ENCODE measurements at places on chromosomes 6 and 20.

GRCh38 chr20:58075586-58076345, 152.7 kb downstream of the ANKRD60 start:
- DNase-seq = no peak

- DNase-seq = no peak
Measured at GRCh38 chr20:32010101-32010500, at the start of gene CCM2L. TSS of gene CCM2L (plus strand) at chr20:32010438. CDS start at chr20:32010455, 17 bp downstream.

DNA sequence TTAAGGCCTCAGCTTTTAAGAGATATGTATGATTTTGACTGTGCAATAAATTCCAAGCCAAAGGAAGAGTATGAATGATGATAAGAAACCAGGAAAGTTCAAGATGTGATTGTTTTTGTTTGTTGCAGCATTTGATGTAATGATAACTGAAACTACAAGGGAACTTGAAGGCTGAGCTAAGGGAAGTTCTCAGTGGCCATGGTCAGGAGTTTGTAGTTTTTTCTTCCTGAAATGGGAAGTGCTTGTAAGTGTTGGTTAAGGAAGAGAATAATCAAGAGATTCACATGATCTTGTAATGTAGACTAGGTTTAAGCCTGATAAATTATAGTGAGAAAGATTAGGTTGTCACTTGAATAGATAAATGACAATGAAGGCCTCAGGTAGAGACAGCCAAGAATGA, 53.4 kb downstream of the PTCHD4 start:
- DNase-seq = no peak

- DNase-seq = no peak
Measured at GRCh38 chr20:14828459-14828858, 491.0 kb upstream of the FLRT3 start.

DNA sequence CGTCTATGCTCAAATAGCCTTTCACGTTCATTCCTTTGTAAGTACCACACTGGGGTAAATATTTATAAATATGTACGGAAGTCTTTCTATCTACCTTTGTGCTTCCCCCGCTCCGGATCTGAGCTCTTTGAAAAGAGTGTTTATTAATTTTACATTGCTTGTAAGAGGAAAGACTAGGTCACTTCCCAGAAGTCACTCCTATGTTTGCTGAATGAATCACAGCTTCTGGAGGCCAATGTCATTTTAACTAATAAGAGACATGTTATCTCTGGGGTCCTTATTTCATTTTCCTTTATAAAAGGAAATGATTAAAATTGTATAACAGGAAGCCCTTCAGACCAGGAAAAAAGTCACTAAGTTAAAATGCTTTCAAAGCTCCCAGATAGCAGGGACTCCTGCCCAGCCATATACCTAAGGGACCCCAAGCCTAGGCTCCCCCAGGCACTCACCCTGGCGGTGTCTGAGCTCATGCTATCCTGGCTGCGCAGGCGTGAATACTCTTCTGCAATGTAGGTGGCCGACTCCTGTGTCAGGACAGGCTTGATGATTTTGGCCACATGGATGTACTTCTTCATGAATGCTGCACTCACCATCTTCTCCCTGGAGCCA, 12.6 kb downstream of the MCM3 start:
- DNase-seq = no peak

- DNase-seq = peak; percentile 12
Measured at GRCh38 chr20:5996765-5997164, 46.3 kb downstream of the MCM8 start.

DNA sequence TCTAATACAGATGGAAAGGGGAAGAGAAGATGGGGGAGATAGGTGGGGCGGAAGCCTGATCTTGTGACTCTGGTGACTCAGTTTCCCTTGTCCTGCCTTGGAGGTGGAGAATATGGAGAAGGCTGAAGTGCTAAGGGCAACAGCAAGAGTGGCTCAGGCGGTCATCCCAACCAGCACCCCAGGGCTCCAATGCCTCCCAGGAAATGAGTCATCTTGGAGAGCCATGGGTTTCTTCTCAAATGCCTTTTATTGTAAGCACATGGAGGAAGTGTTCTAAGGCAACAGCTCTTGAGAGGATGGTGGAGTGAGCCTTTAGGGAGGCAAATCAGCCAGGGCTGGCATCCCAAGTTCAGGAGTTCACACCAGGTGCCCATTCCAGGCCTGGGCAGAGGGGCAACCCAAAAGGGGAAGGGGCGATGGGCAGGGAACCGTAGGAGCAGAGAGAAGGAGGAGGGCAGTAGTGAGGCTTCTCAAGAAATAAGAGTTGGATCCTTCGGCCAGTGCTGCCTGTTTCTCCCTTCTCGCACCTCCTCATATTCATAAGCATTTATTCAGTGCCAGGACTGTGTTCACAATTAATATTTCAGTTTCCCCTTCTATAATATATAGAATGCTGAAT, 13.2 kb upstream of the AHCY start:
- no peak for DNase-seq

DNA sequence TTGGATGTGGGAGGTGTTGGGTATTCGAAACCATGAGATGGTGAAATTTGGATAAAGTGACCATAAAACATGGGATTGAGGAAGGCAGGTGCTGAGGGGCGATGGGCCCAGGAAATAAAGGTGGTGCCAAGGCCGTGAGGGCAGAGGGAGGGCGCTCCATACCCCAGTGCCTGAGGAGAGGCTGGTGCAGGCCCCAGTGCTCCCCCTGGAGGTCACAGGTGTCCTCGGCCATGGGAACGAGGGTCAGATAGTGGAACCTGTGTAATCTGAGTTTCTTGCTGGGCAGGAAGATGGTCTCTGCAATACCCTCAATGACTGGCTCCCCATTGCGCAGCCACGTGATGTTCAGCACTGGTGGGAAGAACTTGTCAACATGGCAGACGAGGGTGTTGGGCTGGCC, 16.2 kb downstream of the HLA-DPB1 start:
- DNase-seq = peak; percentile 74

- DNase-seq = no peak
Measured at GRCh38 chr6:35146453-35146852, 5.3 kb upstream of the TCP11 start.

GRCh38 chr6:126905917-126906316, 212.6 kb upstream of the RSPO3 start:
- DNase-seq = no peak

DNA sequence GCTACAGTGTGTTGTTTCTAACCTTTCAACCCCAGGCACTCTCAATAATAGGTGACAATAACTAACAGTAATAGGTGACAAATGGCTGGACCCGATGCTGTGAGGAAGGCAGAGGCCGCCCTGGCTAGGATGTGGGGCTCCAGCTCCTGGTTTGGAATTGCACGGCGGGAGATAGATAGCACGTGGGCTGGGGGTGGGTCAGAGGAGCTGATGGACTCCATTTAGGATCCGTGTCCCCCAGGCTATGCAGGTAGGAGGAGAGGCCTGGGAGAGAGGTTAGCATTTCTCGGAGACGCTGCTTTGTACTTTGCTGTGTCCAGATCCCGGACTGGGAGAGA, 61.4 kb downstream of the EZR start:
- DNase-seq = no peak

- DNase-seq = no peak
Measured at GRCh38 chr6:3281631-3282475, 23.1 kb downstream of the PSMG4 start.

DNA sequence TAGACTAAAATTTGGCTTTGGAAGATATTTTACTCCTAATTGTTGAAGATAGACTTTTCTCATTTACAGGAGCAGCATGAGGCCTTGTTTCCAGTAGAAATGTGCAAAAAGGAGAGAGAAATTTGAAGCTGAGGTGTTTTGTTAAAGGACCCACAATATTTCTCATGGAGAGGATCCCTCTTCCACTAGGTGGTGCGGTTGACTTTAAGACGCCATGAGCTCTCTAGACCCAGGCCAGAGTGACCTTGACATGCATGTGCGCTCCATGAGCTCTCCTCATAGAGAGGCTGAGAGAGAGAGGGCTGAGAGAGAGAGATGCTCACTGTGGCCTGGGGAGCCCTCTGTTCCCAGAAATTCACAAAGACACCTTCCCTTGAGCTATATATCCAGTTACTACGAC, 861.2 kb upstream of the EYS start:
- DNase-seq = no peak

DNA sequence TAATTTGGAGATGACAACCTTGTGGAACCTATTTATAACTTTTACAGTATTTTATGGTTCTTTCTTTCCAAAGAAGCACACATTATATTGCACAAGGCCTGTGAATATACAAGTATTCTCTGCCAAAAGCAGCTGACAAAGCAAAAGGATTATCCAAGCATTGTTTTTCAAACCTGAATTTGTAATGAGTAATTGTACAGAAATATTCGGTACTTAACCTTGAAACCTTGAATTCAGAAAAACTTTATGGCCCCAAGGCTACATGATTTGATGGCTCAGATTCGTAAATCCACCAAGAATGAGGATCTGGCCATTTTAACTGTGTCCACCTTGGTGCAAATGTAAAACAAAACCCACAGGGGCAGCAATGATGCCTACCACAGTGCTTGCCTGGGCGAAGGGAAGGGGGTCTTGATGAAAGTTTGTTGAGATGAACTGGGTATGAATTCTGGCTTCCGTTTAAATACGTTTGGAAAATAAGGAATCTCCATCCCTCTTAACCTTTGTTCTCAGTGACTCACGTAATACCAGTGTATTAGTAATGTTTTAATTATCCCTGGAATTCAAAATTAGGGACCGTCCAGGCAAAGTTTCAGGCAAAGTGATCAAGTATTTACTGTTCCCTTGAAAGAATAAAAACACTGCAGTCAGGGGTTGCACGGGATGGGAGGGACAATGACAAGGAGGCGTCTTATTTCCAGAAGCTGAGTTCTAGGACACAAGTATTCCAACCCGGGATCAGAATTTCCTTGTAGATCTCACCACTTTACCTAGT, 2.7 kb upstream of the RBM24 start:
- DNase-seq = no peak

- no peak for DNase-seq
Measured at GRCh38 chr6:47230579-47230978, 79.1 kb downstream of the TNFRSF21 start.

- no peak for DNase-seq
Measured at GRCh38 chr6:137106183-137106582, 61.4 kb upstream of the IL20RA start.

DNA sequence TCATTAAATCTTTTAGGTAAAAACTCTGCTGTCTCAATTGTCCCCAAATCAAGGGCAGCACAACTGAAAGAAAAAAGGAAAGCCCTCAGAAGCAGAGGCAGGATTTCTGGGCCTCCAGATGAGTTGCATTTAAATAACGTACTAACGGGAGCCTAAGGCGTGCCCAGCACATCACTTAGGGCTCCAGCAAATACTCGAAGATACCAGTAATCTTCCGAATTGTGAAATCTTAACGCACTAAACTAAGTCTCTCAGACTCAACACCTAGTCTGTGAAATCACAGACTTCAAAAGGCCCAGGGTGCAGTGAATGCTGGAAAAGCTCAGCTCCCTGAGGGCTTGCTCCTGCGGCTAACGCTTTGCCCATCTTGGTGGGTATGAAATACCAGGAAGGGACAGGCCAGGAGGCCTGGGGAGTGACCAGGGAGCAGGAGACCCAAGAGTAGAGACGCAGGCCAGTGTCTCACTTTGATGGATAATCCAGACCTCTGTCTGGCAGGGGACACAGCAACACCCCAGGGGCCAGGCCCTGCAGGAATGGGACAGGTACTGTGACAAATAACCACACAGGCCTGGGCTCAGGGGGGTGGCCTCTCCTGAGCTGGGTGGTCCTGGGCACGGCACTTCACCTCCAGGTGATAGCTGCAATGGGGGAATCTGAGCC, 36.4 kb downstream of the RRBP1 start:
- no peak for DNase-seq

DNA sequence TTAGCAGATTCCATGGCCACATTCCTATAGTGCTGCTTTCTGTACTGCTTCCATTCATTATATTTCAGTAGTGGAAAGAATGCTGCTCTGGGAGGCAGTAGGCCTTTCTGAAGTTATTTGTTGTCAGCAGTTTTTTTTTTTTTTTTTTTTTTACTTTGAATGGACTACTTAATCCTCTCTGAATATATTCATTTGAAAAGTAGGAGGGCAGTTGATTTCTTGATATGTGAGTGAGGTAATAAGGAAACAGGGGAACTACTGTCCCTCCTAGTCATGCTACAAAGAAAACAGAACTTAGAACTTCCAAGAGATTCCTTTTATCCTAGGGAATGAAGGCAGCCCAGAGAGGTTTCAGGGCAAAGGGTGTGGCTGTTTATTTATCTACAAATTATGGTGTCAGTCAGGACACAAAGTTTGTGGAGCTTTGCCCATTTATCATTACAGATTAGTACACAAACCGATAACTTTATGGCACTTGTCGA, 155.9 kb downstream of the JARID2 start:
- DNase-seq = no peak

DNA sequence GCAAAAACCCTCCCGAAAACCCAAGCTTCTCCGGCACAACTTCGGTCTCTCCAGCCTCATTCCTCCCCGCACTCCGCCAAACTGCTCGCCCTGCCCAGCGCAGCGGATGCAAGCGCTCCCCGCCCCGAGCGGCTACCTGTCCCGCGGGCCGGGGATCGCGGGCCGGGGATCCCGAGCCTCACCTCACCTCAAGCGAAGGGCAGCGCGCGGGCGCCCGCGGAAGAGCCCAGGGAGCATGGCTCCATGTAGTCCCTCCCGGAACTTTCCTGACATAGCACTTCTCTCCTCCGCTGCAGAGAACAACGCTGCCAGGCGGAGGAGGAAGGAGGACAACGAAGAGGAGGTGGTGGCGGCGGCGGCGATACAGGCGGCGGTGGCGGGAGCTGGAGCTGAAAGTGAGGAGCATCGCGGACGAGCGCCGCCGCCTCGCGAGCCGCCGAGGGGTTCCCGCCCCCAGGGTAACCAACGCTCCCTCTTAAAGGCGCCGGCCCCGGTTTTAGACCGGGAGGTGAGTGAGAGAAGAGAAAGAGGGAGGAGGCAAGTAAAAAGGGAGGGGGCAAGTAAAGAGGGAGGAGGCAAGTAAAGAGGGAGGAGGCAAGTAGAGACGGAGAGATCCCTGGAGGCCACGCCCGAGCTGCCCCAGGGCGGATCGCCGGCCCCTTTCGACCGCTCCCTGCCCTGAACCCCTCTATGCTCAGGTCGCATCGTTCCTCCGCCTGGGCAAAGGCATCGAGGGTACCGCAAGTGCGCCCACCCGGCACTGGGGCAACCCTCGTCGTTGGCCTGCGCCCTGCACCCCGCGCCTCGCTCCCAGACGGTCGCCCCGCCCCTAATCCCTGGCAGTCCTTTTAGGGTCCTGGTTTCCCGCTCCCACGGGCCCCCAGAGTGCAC, at the start of gene GPR63:
GPR63 (minus strand) TSS at position 397 of the 891 bp plus-strand sequence. CDS start 37,746 bp downstream, outside the sequence.
- DNase-seq = peak; percentile 64

All from germinal center (tissue), 1 donor.